CD14-positive monocyte (primary cell): ENCODE measurements at places on chromosomes 6 and 20.

DNA sequence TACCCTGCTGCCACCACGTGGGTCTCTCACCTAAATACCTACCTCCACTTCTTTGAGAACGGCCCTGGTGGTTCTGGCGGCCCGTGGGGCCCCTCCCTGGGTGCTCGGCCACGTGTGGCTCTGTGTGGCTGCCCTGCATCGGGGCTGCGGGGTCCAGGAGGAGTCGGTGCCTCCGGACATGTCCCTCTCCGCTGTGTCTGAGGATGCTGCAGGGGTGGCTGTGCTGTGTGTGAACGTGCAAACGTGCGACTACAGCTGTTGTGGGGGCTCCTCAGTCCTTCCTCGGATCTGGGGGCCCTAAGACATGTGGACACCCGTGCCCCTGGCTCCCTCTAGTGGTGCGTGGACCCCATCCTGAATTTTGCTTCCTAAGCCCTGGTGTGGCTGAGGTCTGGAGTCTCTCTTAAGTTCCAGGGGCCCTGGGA lies 691.8 kb downstream of the QKI start:
- no peak for DNase-seq

DNA sequence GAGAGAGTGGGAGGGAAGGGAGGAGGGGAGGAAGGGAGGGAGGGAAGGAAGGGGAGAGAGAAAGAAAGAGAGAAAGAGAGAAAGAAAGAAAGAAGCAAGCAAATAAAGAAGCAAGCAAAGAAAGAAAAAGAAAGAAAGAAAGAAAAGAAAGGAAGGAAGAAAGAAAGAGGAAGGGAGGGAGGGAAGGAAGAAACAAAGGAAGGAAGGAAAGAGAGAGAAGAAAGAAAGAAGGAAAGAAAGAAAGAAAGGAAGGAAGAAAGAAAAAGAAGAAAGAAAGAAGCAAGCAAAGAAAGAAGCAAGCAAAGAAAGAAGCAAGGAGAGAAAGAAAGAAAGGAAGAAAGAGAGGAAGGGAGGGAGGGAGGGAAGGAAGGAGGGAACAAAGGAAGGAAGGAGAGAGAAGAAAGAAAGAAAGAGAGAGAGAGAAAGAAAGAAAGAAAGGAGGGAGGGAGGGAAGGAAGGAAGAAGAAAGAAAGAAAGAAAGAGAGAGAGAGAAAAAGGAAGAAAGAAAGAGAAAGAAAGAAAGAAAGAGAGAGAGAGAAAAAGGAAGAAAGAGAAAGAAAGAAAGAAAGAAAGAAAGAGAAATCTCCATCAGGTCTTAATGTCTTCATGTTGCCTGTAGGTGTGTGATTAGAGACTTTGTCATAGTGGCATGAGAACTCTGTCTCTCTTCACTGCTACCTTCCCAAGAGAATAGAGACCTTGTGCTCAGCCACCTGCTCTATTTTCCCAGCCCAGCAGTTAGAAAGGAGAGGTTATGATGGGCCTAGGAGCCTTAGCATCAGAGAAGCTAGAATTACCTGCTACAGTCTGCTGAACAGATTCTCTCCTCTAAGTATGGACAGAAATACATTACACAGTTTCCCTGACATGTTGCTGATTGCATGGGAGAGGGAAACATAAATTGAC lies 5.0 kb downstream of the SEMG1 start:
- DNase-seq, result no peak

DNA sequence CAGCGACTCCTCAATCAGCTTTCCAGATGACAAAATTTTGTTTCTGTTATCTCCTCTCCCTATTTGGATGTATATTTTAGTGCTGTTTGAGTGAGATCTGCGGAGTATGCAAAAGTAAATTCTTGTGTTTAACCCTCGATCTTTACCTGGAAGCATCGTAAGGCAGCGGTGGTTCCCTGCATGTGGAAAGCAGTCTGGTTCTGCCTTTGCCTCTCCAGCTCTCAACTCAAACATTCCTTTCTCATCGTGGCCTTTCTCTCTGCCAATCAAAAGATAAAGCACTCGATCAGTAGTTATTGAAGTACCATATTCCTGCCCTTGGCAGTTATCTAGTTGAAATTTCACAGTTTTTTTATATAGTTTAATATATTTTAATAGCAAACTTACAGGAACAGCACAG lies 44.0 kb upstream of the BTN3A2 start:
- DNase-seq, result no peak

DNA sequence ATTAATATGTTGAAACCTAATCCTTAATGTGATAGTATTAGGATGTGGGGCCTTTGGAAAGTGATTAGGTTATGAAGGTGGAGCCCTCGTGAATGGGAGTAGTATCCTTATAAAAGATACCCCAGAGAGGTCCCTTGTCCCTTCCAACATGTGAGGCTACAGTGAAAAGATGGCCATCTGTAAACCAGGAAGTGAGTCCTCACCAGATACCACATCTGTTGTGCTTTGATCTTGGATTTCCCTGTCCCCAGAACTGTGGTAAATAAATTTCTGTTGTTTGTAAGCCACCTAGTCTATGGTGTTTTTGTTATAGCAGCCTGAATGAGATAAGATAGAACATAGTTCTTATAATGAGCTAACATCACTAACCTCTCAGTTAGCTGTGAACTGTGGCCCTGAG lies 16.6 kb upstream of the CALHM6 start:
- DNase-seq, result no peak

DNA sequence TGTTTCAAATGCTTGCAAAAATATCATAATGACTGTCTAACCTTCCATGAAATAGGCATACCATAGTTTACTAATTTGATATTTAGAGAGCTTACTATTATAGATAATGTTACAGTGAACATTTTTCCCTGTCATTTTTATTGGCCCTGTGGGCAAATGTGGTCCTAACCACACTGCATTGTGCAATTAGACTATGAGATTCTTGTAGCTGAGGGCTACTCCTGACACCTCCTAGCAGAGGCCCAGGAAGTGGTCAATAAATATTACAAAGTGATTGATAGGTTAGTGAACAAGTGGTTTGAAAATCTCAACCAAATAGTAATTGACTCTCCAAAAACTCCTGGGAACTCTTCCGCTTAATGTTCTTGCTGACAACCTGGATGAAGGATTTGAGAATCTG lies 160.5 kb upstream of the KCNG1 start:
- no peak for DNase-seq

DNA sequence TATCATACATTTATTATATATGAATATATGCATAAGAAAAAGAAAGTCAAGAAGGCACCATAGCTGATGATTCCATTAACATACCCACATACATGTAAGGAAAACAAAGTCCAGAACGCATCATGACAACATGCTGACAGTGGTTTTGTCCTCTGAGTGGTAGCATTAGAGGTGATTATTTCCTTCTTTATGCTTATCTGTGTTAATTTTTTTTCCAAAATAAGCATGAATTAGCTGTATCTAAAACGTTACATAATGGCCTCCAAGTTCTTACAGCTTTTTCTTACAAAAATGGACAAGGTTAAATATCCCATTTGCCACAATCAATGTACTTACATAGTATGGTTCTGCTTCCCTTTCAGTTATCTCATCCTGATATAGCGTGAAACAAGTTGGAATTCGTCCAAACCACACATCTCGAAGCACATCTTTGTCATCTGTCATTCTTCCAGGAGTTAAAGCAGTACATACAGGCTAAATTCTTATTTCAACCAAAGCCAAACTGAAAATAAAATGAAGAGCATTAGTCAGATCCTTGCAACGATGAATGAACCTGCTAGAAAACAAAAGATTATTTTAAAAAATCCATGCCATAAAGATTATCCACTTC lies 9.7 kb downstream of the ATG5 start:
- DNase-seq, result no peak

DNA sequence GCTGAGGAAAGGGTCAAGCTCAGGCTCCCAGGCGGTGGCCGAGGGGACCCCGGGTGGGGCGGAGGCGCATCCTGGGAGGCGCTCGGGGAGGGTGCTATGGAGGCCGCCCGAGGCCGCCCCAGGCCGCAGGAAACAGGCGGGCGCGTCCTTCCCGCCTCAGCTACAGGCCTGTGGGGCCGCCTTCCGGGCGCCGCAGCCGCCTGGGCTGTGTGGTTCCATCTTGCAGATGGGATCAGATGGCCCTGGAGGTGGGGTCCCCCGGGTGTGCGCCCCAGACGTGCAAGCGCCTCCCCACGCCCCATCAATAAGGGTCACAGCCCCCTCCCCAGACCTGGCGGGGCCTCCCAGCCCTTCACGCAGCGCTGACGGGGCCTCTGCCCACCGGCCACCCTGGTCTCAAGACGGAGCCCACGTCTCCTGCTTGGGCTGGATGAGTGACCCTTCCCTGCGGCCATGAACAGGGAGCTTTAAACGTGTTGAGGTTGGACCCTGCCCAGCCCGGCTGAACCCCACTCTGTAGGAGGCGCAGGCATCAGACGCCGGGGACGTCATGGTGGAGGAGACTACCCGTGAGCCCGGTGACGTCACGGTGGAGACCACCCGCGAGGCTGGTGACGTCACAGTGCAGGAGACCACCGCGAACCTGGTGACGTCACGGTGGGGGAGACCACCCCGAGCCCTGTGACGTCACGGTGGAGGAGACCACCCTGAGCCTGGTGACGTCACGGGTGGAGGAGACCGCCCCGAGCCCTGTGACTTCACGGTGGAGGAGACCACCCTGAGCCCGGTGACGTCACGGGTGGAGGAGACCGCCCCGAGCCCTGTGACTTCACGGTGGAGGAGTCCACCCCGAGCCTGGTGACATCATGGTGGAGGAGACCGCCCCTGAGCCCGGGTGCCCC lies 267.0 kb downstream of the DLL1 start:
- DNase-seq, result no peak

GRCh38 chr20:64069614-64070243 lies 6.7 kb downstream of the TCEA2 start:
- DNase-seq, result peak; percentile 52

DNA sequence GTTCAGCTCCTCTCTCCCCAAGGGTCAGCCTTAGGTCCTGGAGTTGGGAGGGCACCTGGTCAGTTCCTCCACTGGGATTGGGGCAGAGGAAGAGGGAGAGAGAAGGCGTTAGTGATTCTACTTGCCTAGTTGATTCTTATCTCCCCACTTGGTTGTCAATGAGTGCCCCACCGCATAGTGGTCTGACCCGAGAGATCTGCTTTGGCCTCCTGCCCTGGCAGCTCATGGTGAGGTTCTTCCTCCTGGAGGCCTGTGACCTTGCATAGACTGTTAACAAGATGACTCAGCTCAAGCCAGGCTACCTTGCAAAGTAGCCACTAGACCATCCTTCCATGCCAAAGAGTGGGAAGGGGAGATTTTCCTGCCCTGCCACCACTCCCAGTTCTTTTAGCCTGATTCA lies 160.6 kb downstream of the TMEM200A start:
- no peak for DNase-seq

DNA sequence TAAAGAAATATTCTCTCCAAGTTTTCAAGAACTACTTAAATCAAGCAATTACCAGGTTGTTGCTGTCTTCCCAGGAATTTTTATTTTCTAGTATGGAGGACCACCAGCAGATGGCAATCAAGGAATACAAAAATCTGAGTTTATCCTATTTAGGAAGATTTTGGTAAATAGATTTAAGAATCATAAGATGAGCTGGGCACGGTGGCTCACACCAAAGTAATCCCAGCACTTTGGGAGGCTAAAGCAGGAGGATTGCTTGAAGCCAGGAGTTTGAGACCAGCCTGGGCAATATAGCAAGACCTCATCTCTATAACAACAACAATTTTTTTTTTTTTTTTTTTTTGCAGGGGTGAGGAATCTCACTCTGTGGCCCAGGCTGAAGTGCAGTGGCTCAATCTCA lies 19.3 kb upstream of the SEC63 start:
- DNase-seq, result no peak

- DNase-seq, result no peak
Observed at GRCh38 chr6:136547336-136547735, 2.9 kb downstream of the MAP7 start.

GRCh38 chr6:134247231-134247833 lies 70.6 kb downstream of the SGK1 start:
- peak; percentile 94 for DNase-seq

- no peak for DNase-seq
Observed at GRCh38 chr6:26599591-26599990, 2.8 kb downstream of the ABT1 start.

DNA sequence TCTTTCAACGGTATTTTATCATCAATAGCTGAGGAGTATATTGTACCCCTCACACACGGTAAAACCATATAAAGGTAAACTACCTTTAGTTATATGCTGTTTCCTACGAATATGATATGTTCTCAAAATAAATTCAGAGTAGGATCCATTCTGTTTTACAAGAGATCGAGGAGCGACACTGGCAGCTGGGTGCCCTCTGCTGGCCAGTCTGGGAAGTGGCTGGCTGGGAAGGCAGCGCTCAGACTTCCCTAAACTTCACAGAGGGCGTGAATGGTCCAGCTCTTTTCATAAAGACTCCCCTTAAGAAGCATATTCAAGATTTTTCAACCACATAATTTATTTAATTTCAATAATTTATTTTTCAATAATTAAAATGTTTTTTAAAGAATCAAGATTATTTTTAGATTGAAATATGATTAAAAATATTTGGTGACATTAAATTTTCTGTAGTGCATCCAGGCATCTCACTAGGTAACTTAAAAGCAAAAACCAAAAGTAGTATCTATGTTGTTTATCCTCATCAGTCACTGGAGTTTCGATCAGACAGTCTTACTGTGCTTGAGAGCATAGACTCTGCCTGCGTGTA lies 187.5 kb upstream of the PDE10A start:
- peak; percentile 41 for DNase-seq
